ENCODE measurements at places on chromosomes 12 and 14. TPM values are rescaled to one million over a fixed set of nuclear protein-coding genes. Genes with fewer than 3 reads are reported as not detected.

The SSTR1 gene
- 0.90 TPM for total RNA-seq

The P2RX7 gene
- total RNA-seq, result 0.09 TPM

The KLRC2 gene
- total RNA-seq, result not detected

The CCDC177 gene
- total RNA-seq, result 6.2 TPM

The KRT77 gene
- total RNA-seq, result not detected

The PLCZ1 gene
- not detected for total RNA-seq

The GPR33 gene
- total RNA-seq, result not detected

The CD163L1 gene
- total RNA-seq, result 0.18 TPM

The CLMN gene
- 7.6 TPM for total RNA-seq

The NFATC4 gene
- total RNA-seq, result 46.4 TPM

DNA sequence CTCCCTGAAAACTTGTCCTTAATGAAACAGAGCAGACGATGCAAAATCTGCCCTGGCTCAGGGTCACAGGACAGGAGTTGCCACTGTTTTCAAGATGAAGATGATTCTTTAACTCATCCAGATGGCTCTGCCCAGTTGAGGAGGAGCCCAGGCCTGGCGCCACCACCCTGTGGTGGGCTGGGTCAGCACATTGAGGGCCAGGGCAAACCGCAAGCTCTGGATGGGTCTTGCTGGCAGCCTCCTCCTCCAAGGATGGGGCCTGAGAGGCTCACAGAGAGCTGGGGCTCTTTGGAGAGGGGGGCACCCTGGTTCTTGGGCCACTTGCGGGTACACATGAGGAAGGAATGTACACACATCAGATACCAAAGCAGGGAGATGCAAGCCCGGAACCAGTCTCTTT, 158.2 kb downstream of the NUAK1 start:
- peaks cover 3% of the 10 kb centered on the region for H3K4me1 ChIP-seq
- H3K4me3 ChIP-seq, result no peak overlapping the region
- peak; percentile 38 for DNase-seq

- no peak overlapping the region for H3K4me3 ChIP-seq
- no peaks in the 10 kb centered on the region for H3K27me3 ChIP-seq
- H3K27ac ChIP-seq, result no peak overlapping the region
- DNase-seq, result no peak
- no peaks in the 10 kb centered on the region for H3K4me1 ChIP-seq
These were observed 72.9 kb upstream of the VASH1 start for GRCh38 chr14:76688383-76688671.

DNA sequence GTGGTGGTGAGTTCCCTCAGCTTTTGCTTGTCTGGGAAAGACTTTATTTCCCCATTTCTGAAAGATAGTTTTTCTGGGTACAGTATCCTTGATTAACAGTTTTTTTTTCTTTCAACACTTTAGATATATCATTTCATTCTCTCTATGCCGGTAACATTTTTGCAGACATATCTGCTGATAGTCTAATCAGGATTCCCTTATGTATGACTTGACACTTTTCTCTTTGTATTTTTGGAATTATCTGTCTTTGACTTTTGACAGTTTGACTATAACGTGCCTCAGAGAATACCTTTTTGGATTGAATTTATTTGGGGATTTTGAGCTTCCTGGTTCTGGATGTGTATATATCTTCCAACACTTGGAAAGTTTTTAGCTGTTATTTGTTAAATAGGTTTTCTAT, 234.8 kb upstream of the PRICKLE1 start:
- no peaks in the 10 kb centered on the region for H3K4me1 ChIP-seq
- H3K36me3 ChIP-seq, result no peaks in the 10 kb centered on the region
- no peak overlapping the region for H3K4me3 ChIP-seq

DNA sequence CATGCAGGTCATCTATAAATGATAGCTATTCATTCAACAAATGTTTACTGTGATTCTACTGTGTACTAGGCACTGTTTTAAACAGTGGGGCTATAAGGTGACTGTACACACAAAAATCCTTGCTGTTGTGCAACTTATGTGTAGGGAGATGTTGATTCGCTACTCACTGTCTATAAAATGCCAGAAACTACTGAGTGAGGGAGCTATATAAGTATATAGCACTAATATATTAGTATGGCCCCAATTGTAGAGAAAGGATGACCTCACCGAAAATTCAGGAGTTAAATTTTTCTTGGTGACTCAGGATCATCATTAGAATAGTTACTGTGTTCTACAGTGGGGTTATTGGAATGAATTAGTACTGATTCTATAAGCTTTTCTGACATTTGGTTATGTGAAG, 117.4 kb downstream of the TGFB3 start:
- no peaks in the 10 kb centered on the region for H3K4me1 ChIP-seq
- no peak for DNase-seq
- no peaks in the 10 kb centered on the region for H3K36me3 ChIP-seq
- no peak overlapping the region for H3K4me3 ChIP-seq
- peaks cover 15% of the 10 kb centered on the region for H3K27me3 ChIP-seq

- H3K4me3 ChIP-seq, result no peak overlapping the region
- no peaks in the 10 kb centered on the region for H3K27me3 ChIP-seq
- H3K36me3 ChIP-seq, result no peaks in the 10 kb centered on the region
- DNase-seq, result no peak
These were observed 46.6 kb downstream of the PDZRN4 start for GRCh38 chr12:41234692-41235091.

- H3K36me3 ChIP-seq, result peaks cover 2% of the 10 kb centered on the region
- no peak overlapping the region for H3K4me3 ChIP-seq
- H3K27ac ChIP-seq, result no peak overlapping the region
- H3K4me1 ChIP-seq, result peaks cover 4% of the 10 kb centered on the region
These were observed 36.7 kb downstream of the KIF21A start for GRCh38 chr12:39406262-39406661.

DNA sequence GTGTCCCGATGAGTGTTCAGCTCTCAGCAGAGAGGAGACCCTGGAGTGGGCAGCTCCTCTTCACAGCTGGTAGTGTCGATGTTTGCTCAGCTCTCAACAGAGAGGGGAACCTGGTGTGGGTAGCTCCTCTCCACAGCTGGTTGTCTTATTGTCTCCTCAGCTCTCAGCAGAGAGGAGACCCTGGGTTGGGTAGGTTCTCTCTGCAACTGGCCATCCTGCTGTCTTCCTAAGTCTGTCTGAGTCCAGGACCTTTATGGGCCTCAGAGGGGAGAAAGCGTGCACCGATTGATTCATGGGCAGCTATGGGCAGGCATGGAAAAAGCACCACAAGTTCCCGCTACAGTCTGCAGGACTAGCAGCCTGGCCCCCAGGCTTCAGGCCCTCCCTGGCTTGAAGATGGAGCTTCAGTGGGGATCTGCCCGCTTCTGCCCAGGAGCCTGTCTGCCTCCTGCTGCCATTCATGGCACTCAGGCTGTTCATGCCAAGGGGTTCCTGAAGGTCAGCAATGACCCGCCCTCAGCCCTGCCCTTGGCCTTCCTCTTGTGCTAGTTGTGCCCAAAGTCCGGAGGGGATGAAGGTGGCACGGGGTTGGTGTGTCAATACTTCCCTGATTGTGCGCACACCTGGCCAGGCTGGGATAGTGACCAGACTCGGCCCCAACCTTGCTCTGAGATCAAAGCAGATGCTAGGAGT, 224.2 kb downstream of the KCNC2 start:
- no peak overlapping the region for H3K4me3 ChIP-seq
- H3K27ac ChIP-seq, result no peak overlapping the region
- H3K27me3 ChIP-seq, result no peaks in the 10 kb centered on the region
- peak; percentile 25 for DNase-seq
- no peaks in the 10 kb centered on the region for H3K36me3 ChIP-seq

GRCh38 chr12:58766513-58766870, 153.8 kb downstream of the LRIG3 start:
- no peak for DNase-seq
- no peak overlapping the region for H3K27ac ChIP-seq
- no peak overlapping the region for H3K4me3 ChIP-seq

GRCh38 chr12:11397366-11397765, 2.0 kb upstream of the PRB2 start:
- no peak overlapping the region for H3K4me3 ChIP-seq
- H3K36me3 ChIP-seq, result no peaks in the 10 kb centered on the region
- no peaks in the 10 kb centered on the region for H3K4me1 ChIP-seq
- H3K27ac ChIP-seq, result no peak overlapping the region

DNA sequence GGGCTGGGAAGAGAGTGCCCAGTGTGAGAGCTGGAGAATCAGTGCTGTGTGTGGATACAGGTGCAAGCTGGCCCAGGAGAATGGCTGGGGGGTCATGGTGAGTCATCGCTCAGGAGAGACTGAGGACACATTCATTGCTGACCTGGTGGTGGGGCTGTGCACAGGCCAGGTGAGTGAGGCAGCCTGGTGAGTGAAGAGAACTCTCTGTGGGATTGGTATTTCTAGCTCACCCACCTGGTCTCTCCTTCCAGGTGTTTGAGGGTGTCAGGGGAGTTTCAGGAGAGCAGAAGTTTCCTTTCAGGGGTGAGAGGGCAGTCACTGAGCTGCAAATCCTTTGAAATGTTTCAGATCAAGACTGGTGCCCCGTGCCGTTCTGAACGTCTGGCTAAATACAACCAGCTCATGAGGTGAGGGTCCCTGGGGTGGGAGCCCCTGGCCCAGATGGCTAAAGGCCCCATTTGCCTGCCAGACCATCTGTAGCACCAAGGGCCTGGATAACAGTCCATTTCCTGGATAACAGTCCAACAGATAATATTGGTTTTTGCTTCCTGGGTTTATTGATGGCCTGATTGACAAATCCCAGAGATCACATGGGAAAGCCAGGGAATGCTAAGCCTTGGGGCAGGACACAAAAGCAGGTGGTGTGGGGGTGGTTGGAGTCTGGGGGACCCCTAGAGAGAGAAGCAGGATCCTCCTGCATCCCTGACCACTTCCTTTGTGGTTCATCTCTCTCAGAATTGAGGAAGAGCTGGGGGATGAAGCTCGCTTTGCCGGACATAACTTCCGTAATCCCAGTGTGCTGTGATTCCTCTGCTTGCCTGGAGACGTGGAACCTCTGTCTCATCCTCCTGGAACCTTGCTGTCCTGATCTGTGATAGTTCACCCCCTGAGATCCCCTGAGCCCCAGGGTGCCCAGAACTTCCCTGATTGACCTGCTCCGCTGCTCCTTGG, 5.5 kb upstream of the ATN1 start:
- H3K27me3 ChIP-seq, result no peaks in the 10 kb centered on the region
- H3K4me1 ChIP-seq, result peaks cover 3% of the 10 kb centered on the region
- H3K27ac ChIP-seq, result no peak overlapping the region
- no peak for DNase-seq

DNA sequence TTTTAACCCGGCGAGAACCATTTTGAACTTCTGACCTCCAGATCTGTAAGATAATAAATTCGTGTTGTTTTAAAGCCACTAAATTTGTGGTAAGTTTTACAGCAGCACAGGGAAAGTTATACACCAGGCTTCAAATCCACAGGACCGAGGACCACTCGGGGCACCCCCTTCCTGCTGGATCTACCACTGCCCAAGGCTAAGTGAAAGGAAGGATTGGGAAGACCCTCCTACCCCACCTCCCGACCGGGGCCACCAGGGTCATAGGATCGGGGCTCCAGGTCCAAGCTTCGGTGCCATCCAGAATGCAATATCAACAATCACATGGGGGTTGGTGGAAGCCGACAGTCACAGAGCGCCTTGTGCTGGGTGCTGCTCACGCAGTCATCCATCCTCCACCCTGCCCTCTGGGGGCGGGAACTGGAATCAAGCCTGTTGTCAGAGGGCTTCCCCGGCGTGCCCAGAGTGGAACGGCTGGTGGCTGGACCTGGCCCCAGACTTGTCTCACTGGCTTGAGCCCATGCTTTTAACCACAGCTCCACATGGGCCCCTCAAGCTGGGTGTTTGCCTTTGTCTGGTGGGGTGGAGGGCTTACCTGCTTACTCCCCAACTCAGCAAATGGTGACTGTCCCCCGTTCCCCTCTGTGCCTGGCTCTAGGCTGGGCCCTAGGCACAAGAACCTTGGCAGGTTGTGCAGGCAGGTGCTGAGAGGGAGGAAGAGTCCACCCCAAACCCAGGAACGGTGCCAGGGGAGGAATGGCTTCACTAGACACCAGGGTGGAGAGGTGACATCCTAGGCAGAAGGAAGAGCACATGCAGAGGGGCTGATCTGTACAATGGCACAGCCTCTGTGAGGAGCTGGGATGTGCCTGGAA, 180.3 kb upstream of the RTL1 start:
- H3K36me3 ChIP-seq, result no peaks in the 10 kb centered on the region
- H3K27me3 ChIP-seq, result no peaks in the 10 kb centered on the region
- DNase-seq, result peak; percentile 76
- H3K4me3 ChIP-seq, result no peak overlapping the region
- H3K27ac ChIP-seq, result no peak overlapping the region

GRCh38 chr12:115648463-115648862, 629.0 kb downstream of the MED13L start:
- H3K27me3 ChIP-seq, result no peaks in the 10 kb centered on the region
- no peak overlapping the region for H3K4me3 ChIP-seq
- DNase-seq, result no peak
- H3K4me1 ChIP-seq, result no peaks in the 10 kb centered on the region
- H3K36me3 ChIP-seq, result no peaks in the 10 kb centered on the region

DNA sequence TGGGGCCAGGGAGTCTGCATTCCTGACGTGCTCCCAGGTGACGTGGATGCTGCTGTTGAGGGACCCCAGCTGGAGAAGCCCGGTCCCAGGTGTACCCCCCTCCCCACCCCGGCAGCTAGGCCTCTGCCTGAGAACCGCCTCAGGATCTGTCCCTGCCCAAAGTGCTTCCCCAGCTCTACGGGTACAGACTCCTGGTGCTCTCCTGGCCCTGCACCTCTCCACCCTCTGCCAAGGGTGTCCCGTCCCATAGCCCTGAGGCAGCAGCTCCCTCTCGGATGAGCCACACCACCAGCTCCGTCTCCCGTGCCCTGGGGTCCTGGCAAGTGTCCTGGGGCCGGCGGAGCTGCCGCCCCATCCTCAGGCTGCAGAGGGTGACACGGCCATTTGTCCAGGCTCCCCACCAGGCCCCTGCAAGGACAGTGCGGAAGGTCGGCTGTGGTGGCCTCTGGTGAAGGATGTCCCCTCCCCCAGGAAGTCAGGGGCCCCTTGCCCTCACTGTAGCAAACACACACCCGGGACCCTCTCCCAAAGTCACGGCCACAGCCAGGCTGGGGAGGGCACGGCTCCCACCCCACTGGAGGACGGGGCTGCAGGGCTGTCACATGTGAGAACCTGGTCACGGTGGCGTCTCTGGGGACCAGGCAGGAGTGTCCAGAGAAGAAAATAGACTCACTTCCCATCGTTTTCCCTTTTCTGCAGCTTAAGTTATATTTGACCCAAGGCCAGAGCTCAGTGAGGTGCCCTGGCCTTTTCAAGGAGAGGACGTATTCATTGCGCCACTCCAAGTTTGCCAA, 74.4 kb upstream of the FBRSL1 start:
- no peaks in the 10 kb centered on the region for H3K4me1 ChIP-seq
- H3K36me3 ChIP-seq, result no peaks in the 10 kb centered on the region
- H3K27me3 ChIP-seq, result peaks cover 16% of the 10 kb centered on the region
- no peak overlapping the region for H3K4me3 ChIP-seq

DNA sequence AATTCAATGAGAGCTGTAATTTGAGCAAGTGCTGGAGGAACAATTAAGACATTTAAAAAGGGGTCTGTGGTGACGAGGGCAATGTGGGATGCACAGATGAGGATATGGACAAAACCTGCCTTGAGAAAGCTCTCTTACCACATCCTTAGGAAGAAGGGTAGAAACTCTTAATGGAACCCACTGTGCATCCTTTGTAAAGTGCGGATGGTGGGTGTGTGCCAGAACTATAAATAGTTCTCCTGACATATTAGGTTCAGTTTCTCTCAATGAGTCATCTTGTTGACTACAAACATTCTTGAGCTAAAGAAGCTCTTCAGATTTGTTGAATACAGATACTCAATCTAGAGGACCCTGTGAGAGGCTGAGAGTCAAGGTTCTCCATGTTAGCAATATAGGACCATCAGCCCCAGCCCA, 106.1 kb upstream of the ANO4 start:
- H3K27me3 ChIP-seq, result no peaks in the 10 kb centered on the region
- H3K27ac ChIP-seq, result no peak overlapping the region
- H3K4me3 ChIP-seq, result no peak overlapping the region
- no peak for DNase-seq
- H3K4me1 ChIP-seq, result no peaks in the 10 kb centered on the region
